ENCODE measurements at places on chromosomes 5 and 9.
A peak's percentile ranks its signal among the peaks of the same experiment; 100 is the strongest.

GRCh38 chr9:469672-470551 lies 255.2 kb downstream of the DOCK8 start:
- peak; percentile 76 for DNase-seq

DNA sequence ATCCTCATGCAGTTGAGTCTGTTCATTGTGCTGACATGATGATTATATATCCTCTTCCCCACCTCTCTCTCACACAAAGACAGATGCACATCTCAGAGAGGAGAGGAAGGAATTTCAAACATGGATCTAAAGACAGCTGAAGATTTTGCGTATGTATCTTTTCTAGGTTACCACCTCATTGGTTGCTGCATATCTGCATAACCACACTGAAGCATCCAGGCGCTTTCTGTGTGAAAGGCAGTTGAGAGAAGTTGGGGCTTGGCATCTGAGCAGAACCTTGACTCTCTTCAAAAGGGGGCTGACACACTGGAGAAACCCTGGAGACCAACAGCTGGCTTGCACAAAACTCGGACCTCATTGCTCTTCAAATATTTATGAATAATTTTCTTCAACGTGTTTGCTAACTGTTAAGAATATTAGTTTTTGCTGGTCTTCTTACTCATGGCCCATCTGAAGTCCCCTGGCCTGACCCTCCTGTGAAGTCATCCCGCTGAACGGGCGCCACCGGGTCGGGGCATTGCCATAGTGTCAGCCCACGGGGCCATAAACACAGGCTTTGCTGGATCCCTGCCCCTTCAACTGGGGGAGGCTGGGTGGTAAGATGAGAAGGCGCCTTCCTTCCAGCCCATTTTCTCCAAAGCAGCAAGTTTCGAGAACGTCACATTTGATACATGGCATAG lies 593.2 kb upstream of the CLINT1 start:
- no peak for DNase-seq

DNA sequence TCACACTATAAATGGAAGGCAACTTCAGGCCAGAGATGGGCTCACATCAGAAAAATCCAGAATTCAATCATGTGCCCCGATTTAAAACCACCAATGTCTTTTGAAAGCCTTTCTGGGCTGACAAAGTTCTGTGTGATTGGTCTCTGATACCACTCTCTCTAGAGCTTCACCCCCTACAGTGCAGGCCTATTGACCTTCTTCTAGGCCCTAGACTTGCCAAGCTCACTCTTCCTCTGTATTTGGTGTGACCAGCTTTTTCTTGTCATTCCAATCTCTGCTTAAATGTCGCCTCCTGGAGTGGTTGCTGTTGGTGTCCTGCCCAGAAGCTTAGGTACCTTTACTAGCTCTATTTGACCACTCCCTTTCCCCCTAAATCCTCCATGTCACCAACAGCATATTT lies 78.7 kb downstream of the GCNT4 start:
- no peak for DNase-seq

- DNase-seq = no peak
Measured at GRCh38 chr5:83034036-83034435, 43.2 kb downstream of the TMEM167A start.

GRCh38 chr9:5041390-5042115 lies 56.5 kb downstream of the JAK2 start:
- DNase-seq = no peak

- no peak for DNase-seq
Measured at GRCh38 chr5:179152941-179153340, 92.8 kb downstream of the ZNF354C start.

- DNase-seq = no peak
Measured at GRCh38 chr9:10613419-10613818, 617 bp upstream of the PTPRD start.

DNA sequence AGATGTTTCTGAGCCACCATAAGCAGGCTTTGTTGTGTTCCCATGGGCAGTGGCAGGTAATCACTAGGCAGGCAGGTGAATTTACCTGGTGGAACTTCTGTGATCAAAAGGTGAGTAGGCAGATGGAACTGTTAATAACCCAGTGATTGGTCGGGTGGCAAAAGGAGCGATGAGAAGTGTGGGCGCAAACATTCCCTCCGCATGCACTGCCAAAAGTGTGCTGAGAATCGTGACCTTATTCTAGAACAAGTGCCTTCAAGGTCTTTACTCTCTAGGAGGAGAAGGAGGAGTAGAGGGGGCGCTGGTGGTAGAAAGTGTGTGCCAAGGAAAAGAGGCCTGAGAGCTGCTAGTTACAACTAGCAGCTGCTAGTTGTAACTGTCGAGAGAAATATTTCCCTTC lies 3.3 kb downstream of the OTULINL start:
- no peak for DNase-seq

Data from NCI-H1048 (cell line).